CD8-positive, alpha-beta memory T cell (primary cell): ENCODE measurements at places on chromosomes 2 and 18. TPM values are rescaled to one million over a fixed set of nuclear protein-coding genes. Genes with fewer than 3 reads are reported as not detected.

DNA sequence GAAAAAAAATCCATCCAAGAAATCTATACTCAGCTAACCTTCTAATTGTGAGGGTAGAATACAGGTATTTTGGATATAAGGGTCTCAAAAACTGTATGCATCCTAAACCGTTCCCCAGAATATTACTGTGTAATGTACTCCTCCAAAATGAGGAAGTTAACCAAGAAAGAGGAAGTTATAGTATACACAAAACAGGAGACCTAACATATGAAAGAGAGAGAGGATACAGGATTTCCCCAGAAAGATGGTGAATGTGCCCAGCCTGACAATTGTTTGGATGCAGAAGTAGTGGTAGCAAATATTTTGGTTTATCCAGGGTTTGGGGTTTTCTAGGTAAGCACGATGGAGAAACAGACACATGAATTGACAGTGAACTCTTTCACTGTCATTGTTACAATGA, 50.6 kb downstream of the GALNT3 start:
- H3K4me3 ChIP-seq, result no peak overlapping the region
- no peak for DNase-seq
- H3K36me3 ChIP-seq, result no peaks in the 10 kb centered on the region

DNA sequence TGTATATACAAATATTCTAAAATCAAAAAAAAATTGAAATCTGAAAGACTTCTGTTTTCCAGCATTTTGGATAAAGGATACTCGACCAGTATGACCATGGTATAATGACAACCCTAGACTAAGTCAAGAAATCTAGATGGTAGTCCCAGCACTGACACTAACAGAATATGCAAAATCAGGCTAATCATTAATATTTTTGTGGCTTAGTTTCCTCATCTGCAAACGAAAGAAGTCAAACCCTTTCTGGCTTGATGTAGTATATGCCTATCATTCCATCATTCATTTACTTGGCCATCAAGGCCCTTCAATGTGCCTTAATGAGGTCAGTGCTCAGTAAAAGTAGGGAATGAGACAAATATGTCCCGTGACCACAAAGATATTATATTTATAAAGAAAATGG, 83.5 kb downstream of the NCKAP5 start:
- H3K4me1 ChIP-seq, result no peaks in the 10 kb centered on the region
- no peak overlapping the region for H3K4me3 ChIP-seq
- H3K27me3 ChIP-seq, result no peaks in the 10 kb centered on the region
- no peak overlapping the region for H3K27ac ChIP-seq

- no peak overlapping the region for H3K27ac ChIP-seq
- no peaks in the 10 kb centered on the region for H3K27me3 ChIP-seq
- H3K36me3 ChIP-seq, result no peaks in the 10 kb centered on the region
- no peak for DNase-seq
- no peak overlapping the region for H3K4me3 ChIP-seq
Observed at GRCh38 chr2:100870652-100871531, 51.0 kb downstream of the NPAS2 start.

DNA sequence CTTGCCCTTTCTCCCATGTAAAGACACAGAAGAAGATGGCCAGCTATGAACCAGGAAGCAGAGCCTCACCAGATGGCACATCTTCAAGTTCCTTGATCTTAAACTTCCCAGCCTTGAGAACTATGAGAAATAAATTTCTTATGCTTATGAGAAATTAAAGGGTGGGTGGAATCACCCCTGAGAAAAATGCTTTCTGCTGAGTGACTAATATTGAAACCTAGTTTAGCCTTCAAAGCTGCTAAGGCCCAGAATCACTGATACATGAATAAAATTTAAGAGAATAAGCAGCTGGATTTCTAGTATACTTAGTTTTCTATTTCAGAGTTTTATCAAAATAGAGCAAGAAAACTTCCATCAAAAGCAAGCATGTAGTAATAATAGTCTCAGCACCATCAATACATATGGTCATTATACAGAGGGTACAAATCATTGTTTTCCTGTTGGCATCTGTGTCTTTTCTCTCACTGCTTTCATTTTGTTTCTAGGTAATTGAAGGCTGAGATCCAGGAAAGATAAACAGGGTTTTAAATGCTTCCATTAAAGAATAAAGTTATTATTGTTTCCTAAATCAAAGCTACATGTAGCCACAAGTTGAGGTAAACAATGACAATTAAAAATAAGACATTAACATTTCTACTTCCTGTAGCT, 53.3 kb upstream of the COL5A2 start:
- H3K36me3 ChIP-seq, result no peaks in the 10 kb centered on the region
- H3K4me3 ChIP-seq, result no peak overlapping the region

DNA sequence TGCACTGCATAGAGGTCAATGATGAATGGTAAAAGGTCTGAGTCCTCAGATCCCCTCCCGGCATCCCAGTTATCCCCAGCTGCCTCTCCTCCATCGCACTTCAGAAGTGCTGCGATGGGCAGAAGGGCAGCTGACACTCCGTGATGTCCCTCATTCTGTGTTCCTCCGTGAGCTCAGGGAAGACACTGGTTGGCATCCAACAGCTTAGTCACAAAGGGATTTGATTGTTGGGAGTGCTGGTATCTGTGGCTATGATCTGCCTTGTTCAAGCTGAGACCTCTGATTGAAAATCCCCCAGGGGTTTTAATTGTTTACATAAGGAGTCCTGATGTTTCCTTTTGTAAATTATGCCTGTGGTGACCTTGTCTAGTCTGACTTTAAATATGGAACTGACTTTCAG, 19.0 kb upstream of the SAG start:
- no peak overlapping the region for H3K4me3 ChIP-seq
- no peaks in the 10 kb centered on the region for H3K27me3 ChIP-seq
- peaks cover 80% of the 10 kb centered on the region for H3K36me3 ChIP-seq
- no peak overlapping the region for H3K27ac ChIP-seq

DNA sequence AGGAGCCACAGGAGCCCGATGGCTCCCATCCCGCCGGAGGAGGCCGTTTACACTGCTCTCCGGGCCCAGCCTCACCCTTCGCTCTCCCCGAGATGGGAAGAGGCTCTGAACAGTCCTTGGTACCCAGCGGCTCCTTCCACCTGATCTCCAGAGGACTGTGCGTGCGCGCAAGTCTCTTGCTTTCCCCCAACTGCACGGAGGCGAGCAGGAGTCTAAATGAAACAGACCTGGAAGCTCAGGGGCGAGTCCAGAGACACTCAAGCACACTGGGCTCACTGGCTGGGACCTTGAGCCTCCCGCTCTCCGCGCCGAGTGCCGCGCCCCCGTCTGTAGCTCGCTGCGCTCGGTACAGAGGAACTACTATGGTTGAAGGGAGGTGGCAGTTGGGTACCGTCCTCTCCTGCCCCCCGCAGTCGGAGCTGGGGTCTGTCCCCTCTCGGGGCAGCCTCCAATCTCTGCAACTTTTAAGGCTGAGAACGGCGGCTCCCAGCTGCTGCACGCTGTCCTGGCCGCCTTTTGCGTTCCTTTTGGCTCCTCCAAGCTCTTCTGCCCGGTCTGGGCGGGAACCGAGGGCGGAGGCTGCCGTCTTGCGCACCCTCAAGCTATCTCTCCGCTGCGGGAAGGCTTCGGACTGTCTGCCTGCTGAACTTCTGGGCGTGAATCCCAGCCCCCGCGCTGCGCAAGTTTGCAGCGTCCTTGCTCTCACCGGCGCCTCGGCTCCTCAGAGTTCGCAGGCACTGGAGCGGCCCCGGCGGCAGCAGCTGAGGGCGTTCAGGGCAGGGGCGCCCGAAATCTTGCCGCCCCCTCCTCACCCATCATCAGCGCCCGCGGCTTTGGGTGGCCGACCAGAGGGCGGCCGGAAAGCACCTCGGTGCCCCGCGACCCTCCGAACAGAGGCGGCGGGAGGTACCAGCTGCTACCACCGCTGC, 491 bp downstream of the ALK start:
- H3K27ac ChIP-seq, result no peak overlapping the region
- DNase-seq, result no peak
- H3K4me1 ChIP-seq, result no peaks in the 10 kb centered on the region
- H3K36me3 ChIP-seq, result no peaks in the 10 kb centered on the region

DNA sequence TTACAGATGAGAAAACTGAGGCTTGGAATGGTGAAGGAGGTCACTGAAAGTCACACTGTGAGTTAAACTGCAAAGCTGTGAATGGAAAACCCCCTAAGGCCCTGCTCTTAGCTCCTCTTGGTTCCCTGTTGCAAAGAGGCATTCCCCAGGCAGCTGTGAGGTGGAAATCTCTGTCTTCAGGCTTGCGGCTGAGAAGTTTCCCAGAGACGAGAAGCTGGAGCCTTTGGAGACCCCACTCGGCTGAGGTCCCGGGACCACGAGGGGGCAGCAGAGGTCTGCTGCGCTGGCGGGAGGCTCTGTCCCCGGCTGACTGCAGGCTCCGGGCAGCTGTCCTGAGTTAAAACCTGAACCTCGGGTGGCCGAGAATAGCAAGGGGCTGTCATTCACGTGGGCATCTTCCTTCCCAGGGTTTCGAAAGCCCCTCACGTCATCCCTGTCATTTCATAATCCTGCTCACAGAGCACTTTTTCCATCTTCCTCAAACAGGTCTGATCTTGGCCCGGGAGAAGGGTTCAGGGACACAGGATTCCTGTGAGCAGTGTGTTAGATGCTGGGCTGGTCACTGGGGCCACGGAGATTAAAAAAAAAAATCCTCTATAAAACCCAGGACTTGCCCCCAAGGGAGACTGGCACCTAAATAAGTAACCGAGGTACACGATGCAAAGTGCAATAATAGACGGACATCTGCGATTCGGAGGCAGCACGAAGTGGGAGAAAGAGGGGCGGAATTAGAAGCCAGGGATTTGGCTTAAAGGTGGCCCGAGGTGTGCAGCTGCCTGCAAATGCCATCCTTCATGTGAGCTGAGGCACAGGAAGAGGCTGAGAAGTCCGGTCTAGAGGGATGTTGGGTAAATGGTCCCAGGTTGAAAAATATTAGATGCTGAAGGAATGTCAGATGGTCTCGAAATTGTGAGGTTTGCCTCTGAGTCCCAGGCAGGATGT, 24.6 kb upstream of the ATOH8 start:
- H3K36me3 ChIP-seq, result no peaks in the 10 kb centered on the region
- no peak overlapping the region for H3K4me3 ChIP-seq
- H3K4me1 ChIP-seq, result peaks cover 8% of the 10 kb centered on the region
- peaks cover 6% of the 10 kb centered on the region for H3K27me3 ChIP-seq

DNA sequence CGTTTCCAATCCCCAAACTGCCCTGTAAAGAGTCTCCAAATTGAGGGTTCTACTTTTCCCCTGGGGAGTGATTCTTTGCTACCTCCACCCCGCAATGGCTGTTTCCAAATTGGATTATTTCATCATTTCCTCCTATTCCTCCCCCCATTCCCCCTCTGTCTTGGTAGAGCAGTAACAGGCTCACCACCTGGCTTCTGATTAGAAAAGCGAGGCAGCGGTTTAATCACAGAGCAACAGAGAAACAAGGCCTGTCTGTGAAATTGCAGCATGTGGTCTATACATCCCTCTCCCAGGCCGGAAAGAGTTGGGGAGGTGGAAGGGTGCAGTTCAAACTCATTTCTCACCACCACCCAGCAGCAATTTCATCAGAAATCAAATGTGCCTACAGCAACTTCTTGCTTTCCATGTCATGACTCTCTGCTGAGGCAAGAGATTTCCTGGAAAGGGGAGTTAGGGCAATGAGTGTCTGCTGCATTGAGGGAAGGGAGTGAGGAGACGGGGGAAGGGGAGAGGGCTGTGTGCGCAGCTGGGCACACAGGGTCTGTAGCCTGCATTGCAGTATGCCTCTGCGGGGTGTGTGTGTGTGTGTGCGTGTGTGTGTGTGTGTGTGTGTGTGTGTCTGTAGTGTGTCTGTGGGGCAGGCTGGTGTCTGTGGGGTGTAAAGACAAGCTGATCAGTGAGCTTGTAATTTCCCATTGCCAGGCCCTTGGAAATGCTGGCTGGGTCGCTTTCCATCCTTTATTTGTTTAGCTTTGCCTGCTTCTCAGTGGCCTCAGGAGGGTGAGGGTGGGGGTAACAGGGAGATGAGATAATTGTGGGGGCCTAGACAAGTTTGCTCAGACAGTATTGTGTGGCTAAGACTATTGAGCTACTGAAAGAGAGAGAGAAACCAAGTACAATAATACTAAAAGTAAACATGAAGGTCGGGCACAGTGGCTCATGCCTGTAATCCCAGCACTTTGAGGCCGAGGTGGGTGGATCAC, 13.5 kb upstream of the IGFBP2 start:
- no peak overlapping the region for H3K27ac ChIP-seq
- H3K36me3 ChIP-seq, result no peaks in the 10 kb centered on the region
- H3K4me1 ChIP-seq, result no peaks in the 10 kb centered on the region
- H3K4me3 ChIP-seq, result no peak overlapping the region
- no peak for DNase-seq

GRCh38 chr18:23963443-23964165, 51.0 kb upstream of the TTC39C start:
- H3K27ac ChIP-seq, result no peak overlapping the region
- no peak overlapping the region for H3K4me3 ChIP-seq
- no peaks in the 10 kb centered on the region for H3K27me3 ChIP-seq
- H3K36me3 ChIP-seq, result no peaks in the 10 kb centered on the region
- H3K4me1 ChIP-seq, result peaks cover 41% of the 10 kb centered on the region
- DNase-seq, result no peak

- H3K4me1 ChIP-seq, result no peaks in the 10 kb centered on the region
- no peak overlapping the region for H3K4me3 ChIP-seq
- H3K27ac ChIP-seq, result no peak overlapping the region
- no peak for DNase-seq
- H3K27me3 ChIP-seq, result no peaks in the 10 kb centered on the region
Observed at GRCh38 chr18:36176711-36177110, 10.6 kb upstream of the MOCOS start.

DNA sequence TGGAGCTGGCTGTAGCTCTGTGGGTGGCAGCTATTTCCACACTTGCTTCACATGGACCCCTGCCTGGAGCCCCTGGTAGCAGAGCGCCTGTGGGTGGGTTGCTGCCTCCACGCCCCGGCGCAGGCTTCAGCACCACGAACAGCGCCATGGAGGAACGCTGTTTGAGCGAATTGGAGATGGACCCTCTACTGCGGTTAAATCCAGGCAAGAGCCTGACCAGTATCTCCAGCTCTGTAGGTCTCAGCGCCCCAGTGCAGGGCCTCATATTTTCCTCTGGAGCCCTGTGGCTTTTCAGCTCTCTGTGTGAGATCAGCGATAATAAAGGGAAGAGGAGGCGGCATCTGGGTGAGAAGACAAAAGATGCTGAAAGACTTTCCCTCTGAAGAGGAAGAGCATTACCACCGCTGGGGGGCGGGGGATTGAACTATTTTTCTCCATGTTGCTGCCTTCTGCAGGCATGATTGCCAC, 12.0 kb downstream of the ONECUT2 start:
- peaks cover 15% of the 10 kb centered on the region for H3K27me3 ChIP-seq
- H3K36me3 ChIP-seq, result no peaks in the 10 kb centered on the region
- no peak overlapping the region for H3K27ac ChIP-seq
- no peak for DNase-seq

The ALK gene
- not detected for total RNA-seq

The RFTN2 gene
- 0.09 TPM for total RNA-seq

The CIDEA gene
- total RNA-seq, result not detected

The AQP12B gene
- not detected for total RNA-seq

The SNORC gene
- total RNA-seq, result 2.5 TPM

The VIT gene
- not detected for total RNA-seq

The CSRNP3 gene
- not detected for total RNA-seq
